CD8-positive, alpha-beta T cell (primary cell): ENCODE measurements at places on chromosomes 13 and 19.

DNA sequence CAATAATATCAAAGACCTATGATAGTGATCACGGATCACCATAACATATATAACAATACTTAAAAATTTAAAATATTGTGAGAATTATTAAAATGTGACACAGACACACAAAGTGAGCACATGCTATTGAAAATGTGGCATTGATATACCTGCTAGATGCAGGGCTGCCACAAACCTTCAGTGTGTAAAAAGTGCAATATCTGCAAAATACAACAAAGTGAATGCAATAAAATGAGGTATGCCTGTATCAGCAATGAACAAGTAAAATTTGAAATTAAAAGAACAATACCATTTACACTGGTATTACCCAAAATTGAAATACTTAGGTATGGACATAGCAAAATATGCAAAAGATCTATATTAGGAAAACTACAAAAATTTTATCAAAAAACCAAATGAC, 1217.8 kb upstream of the PCDH20 start:
- no peak for DNase-seq

- no peak for DNase-seq
Observed at GRCh38 chr13:23160638-23161480, 19.9 kb upstream of the SGCG start.

DNA sequence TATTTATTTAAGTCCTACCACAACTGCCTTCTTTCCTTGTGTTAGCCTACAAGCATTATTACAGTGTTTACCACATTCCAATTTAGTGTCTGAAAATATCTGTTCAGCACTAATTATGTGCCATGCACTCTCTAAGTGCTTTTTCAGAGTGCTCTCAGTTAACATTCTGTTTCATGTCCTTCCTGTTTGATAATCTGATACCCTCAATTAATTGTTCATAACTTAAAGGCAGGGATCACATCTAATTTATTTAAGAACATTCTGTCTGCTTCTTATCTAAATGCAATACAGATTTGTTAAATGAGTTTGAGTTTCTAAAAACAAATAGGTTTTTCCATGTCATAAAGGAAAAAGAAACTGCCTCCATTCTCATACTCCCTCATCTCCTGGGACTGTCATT, 649.6 kb upstream of the ATXN8OS start:
- no peak for DNase-seq

DNA sequence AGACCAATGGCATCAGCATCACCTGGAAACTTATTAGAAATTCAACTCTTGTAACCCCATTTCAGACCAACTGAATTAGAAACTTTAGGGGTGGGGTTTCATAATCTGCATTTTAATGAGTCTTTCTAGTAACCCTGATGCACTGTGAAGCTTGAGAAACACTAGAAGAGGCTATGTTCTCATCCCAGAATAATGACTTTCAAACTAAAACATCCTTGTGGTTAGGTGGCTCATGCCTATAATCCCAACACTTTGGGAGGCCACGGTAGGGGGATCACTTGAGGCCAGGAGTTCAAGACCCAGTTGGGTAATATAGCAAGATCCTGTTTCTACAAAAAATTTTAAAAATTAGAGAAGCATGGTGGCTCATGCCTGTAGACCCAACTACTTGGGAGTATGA, 402.4 kb downstream of the DLEU7 start:
- DNase-seq = no peak

- DNase-seq = no peak
Observed at GRCh38 chr13:27008733-27009132, 162.9 kb downstream of the USP12 start.

DNA sequence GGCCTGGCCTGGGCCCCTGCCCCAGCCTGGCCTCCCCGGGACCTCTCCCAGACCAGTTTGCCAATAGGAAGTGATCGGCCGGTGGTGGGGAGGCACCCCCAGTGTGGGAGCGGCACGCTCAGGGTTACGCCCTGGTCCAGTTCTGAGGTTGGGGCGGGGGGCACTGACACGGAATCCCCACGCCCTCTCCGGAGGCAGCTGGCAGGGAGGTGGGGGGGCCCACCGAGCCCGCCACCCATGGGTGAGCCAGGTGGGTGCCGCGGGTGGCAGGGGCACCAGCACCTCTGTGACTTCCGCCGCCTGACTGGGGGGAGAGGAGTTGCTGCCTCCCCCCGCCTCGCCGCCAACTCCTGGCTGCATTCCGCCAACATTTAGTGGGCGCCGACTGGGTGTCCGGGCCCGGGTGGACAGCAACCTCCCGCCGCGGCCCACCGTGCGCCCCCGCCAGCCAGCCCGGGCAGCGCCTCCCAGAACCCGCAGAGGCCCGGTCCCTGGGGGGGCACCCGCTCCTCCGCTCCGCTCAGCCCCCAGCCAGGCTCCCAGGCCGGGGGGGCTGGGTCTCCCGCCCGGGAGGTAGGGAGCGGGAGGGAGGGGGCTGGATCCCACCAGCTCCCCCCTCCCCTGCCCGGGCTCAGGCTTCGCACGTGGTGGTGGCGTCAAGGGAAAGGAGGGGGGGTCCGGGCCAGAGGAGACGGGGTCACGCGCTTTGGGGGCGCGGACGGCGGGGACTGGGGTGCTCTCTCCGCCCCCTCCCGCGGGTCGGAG, 2.0 kb downstream of the ZBTB7A start:
- no peak for DNase-seq

- no peak for DNase-seq
Observed at GRCh38 chr19:52716522-52716921, 18.3 kb downstream of the ZNF611 start.

- no peak for DNase-seq
Observed at GRCh38 chr19:29121684-29122083, 91.3 kb downstream of the UQCRFS1 start.

- no peak for DNase-seq
Observed at GRCh38 chr19:5587661-5588060, 19.9 kb upstream of the TINCR start.
